Pancreas (tissue), 10 donors: ENCODE measurements at places on chromosomes 12 and 14. TPM values are rescaled to one million over a fixed set of nuclear protein-coding genes. Genes with fewer than 3 reads are reported as not detected.

TMEM229B gene
- 4.2 TPM for total RNA-seq

- DNase-seq = no peak
- H3K27me3 ChIP-seq = no peaks in the 10 kb centered on the region
- H3K4me1 ChIP-seq = no peaks in the 10 kb centered on the region
- H3K27ac ChIP-seq = no peak overlapping the region
- H3K36me3 ChIP-seq = no peaks in the 10 kb centered on the region
- no peak overlapping the region for H3K4me3 ChIP-seq
Measured at GRCh38 chr12:85580562-85581168, 255.5 kb downstream of the RASSF9 start.

DNA sequence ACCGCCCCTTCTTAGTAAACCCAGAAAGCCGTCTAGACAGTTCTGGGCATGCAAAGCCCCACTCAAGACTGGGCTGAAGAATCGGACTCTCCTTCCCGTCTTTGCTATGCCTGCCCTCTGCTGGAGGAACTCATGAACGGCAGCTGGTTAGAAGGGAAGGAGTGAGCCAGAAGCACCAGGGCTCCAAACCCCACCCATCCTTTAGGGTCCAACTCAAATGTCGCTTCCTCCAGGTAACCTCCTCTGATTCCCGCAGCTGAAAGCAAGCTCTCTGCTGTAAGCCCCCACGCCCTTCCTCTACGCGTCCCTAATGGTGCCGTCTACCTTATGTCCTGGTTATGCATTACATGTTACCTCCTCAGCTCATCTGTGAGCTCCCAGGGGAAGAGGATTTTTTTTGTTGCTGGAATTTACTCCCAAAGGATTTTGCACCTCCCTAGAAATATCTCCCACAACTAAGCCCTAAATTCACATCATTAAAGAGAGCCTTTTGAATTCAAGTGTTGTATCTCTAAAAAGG lies 59.0 kb upstream of the SCN8A start:
- no peak overlapping the region for H3K27ac ChIP-seq
- H3K36me3 ChIP-seq = no peaks in the 10 kb centered on the region
- peaks cover 4% of the 10 kb centered on the region for H3K27me3 ChIP-seq
- DNase-seq = peak; percentile 85

- no peaks in the 10 kb centered on the region for H3K4me1 ChIP-seq
- DNase-seq = no peak
- H3K27ac ChIP-seq = no peak overlapping the region
- H3K4me3 ChIP-seq = no peak overlapping the region
- no peaks in the 10 kb centered on the region for H3K36me3 ChIP-seq
Measured at GRCh38 chr12:27498761-27499160, 25.2 kb upstream of the PPFIBP1 start.

DNA sequence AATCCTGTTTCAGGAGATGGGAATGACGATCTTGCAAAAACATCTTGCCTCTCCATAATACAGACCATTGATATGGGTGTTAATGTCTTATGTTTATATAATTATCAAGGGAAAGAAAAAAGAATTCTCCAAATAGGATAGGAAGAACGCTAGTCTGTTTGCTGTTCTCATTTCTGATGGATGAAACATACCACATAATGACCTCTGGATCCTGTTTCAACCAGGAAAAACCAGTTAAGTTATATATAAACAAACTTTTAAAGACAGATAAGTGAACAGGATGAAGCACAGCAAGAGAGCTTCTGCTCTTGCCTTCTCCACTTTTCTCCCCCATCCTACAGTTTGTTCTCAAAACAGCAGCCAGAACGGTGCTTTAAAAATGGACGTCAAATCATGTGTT lies 27.8 kb downstream of the COQ6 start:
- no peak overlapping the region for H3K4me3 ChIP-seq
- no peaks in the 10 kb centered on the region for H3K4me1 ChIP-seq
- H3K27me3 ChIP-seq = no peaks in the 10 kb centered on the region
- no peak for DNase-seq
- no peak overlapping the region for H3K27ac ChIP-seq
